ENCODE measurements at places on chromosomes 11 and 22. TPM values are rescaled to one million over a fixed set of nuclear protein-coding genes. Genes with fewer than 3 reads are reported as not detected.

SNX32 gene
- total RNA-seq = 1.8 TPM

PARVG gene
- not detected for total RNA-seq

ZNF280A gene
- total RNA-seq = 0.23 TPM

MAP6 gene
- total RNA-seq = 0.59 TPM

NRGN gene
- 0.28 TPM for total RNA-seq

GGT5 gene
- 0.23 TPM for total RNA-seq

CDC42BPG gene
- total RNA-seq = under 0.01 TPM

NOX4 gene
- total RNA-seq = 4.2 TPM

KLHL35 gene
- total RNA-seq = 2.9 TPM

MPEG1 gene
- total RNA-seq = not detected

A4GALT gene
- total RNA-seq = 2.2 TPM

IGSF9B gene
- total RNA-seq = under 0.01 TPM

ZNF215 gene
- total RNA-seq = 6.1 TPM

SERHL2 gene
- 3.6 TPM for total RNA-seq

GVQW3 gene
- total RNA-seq = 1.8 TPM

TMPRSS5 gene
- total RNA-seq = 0.09 TPM

RASD2 gene
- total RNA-seq = 0.89 TPM

OR10V1 gene
- not detected for total RNA-seq

PANX2 gene
- total RNA-seq = 1.5 TPM

NPTXR gene
- 38.4 TPM for total RNA-seq

WNT11 gene
- total RNA-seq = 0.37 TPM

VWA5A gene
- total RNA-seq = 2.9 TPM

PRRG4 gene
- total RNA-seq = under 0.01 TPM

SDF2L1 gene
- total RNA-seq = 35.6 TPM

CDCA5 gene
- total RNA-seq = 6.0 TPM

OR5AS1 gene
- total RNA-seq = not detected

ARHGAP20 gene
- total RNA-seq = 4.5 TPM

MLC1 gene
- 0.18 TPM for total RNA-seq

TTC28 gene
- 27.5 TPM for total RNA-seq

IFITM1 gene
- total RNA-seq = 0.42 TPM

OSM gene
- total RNA-seq = not detected

TBX1 gene
- not detected for total RNA-seq

OR8G1 gene
- total RNA-seq = not detected

LRP4 gene
- 12.5 TPM for total RNA-seq

SLC5A1 gene
- total RNA-seq = not detected

ST14 gene
- not detected for total RNA-seq

PTS gene
- total RNA-seq = 60.0 TPM

OR56A1 gene
- under 0.01 TPM for total RNA-seq

GLYAT gene
- total RNA-seq = not detected

CCDC34 gene
- total RNA-seq = 3.6 TPM

CWC15 gene
- total RNA-seq = 46.3 TPM

GUCY1A2 gene
- total RNA-seq = 0.18 TPM

CASTOR1 gene
- 11.5 TPM for total RNA-seq

CASP12 gene
- total RNA-seq = not detected

Data from smooth muscle cell of the umbilical artery (primary cell).